ENCODE measurements at places on chromosomes 12 and 14.

DNA sequence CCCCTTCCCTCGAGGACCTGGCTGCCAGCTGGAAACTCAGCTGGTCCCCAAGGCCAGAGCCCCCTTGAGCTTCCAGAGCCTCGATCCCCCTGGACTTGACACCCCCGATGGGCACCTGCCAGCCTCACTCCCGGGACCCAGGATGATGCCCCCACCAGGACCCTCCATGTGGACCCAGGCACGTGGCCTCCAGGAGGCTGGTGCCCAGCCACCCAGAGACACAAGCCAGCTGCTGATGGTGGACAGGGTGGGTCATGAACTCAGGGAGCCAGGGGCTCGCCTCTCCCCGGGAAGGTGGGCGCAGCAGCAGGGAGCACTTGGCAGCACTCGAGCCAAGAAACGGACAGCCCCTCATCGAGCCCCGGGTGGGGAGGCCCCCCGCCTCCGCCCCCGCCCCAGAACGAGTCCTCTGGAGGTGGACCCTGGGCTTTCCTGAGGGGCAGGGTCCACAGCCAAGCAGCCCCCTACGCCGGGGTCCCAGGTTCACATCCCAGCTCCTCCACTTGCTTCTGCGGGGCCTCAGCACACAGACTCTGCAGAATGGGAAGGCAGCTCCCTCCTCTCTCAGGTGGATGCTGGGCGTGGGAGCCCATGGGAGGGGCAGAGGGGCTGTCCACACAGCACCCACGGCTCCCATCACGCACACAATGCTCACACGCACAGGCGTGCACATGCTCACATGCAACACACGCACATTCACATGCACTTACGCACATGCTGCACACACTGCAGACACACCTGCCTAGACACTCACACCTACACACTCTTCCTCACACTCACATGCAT is 12.1 kb downstream of the C14orf180 start:
- no peak for DNase-seq

DNA sequence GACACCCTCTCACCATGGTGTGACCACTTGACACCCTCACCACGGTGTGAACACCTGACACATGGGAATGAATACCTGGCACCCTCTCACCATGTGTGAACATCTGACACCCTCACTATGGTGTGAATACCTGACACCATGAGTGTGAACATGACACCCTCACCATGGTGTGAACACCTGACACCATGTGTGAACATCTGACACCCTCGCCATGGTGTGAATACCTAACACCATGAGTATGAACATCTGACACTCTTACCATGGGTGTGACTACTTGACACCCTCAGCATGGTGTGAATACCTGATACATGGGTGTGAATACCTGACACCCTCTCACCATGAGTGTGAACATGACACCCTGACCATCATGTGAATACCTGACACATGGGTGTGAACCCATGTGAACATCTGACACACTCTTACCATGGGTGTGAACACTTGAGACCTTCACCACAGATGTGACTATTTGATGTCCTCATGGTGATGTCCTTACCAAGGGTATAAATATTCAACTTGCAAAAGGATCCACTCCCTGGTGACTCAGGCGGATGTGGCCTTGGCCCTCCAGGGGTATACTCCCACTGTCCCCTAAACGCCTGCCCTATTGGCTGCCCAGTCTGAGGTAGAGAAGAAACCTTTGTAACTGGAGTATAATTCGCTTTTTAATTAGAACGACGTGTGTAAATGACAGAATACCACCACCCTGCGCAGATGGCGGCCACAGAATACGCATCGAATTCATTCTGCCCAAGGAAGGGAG is 29.1 kb downstream of the RFLNA start:
- DNase-seq = no peak

- DNase-seq = no peak
Measured at GRCh38 chr12:19894050-19894449, 454.8 kb downstream of the AEBP2 start.

- no peak for DNase-seq
Measured at GRCh38 chr12:34397591-34398365, 375.5 kb downstream of the ALG10 start.
